Heart left ventricle (tissue), 16 donors: ENCODE measurements at places on chromosomes 4 and X. TPM values are rescaled to one million over a fixed set of nuclear protein-coding genes. Genes with fewer than 3 reads are reported as not detected.

The MAGEA3 gene
- not detected for polyA plus RNA-seq

GRCh38 chr4:62771983-62772557 lies 1571.9 kb downstream of the ADGRL3 start:
- no peak for DNase-seq

GRCh38 chr4:88814043-88814617 lies 116.5 kb upstream of the NAP1L5 start:
- no peak for DNase-seq

The PJA1 gene
- 4.3 TPM for polyA plus RNA-seq

DNA sequence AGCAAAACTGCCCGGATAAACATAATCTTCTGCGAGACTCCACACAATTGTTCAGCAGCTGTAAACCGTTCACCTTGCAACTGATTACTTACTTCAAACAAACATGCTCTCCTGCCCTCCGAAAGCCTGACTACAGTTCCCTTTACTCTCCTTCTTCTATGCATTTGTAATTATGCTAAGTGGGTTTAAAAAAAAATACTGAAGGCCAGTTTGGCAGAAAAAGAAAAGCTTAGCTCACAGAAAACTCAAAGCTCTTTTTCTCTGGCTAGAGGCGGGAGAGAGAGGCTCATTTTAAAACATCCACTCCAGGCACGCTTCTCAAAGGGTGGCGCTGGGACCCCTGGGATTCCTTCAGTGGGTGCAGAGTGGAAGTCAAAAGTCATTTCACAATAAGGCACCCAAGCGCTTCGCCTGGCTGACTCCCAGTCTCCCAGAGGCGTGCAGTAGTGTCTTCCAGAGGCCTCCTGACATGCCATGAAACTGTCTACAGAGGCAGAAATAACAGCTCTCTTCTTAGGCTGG lies 1.9 kb downstream of the DHRSX start:
- DNase-seq: no peak

DNA sequence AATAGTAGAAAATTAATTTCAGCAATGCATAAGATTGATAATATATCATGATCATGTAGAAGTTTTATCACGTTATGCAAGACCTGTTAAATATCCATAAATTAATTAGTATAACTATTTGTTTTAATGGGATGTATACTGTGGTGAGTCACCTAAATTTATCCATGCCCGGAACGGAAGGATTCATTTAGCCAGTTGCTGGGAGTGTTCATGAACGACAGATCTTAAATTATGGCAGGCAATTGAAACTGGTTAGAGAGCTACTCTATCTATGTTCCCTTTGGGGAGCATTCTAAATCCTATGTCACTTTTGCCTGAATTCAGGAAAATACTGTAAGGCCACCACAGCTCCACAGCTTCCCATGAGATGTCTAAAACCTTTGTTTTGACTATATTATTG lies 1950.5 kb upstream of the AGA start:
- no peak for DNase-seq

DNA sequence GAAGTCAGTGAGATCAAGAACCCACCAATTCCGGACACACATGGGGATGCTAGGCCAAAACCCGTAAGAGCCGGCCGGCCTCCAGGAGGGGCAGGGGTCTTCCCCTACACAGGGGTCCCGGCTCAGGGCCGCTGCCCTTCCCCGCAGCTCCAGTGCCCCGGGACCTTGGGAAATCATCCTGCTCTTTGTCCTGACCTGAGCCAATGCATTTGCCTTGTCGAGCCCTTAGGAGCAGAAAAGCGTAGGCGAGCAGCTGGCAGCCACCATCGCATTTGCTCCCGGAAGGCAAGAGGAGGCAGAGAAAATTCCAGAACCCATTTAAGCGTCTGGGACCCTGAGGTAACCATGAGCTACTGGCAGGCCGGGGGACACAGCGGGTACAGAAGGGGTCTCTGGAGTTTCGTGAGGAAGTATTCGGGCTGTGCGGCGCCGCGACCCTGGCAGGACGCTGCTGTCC lies 7.4 kb upstream of the TNIP2 start:
- DNase-seq: no peak

DNA sequence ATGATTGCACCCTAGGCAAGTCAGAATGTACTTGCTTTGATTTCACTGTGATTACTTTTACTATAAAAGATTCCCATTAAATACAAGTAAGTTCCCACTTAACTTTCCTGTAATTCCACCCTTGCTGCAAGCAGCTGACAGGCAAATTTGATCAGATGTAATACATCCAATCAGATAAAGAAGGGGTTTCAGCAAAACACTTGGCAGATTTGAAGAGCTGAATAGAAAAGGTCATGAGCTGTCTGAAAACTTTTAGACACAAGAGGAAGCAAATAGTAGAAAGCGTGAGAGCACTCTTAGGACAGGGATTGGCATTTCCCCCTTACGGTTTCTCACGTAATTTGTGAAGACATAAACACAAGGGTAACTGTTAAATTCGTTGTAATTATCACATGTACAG lies 22.8 kb downstream of the HSD17B13 start:
- DNase-seq: no peak

GRCh38 chr4:7279902-7280301 lies 87.6 kb downstream of the SORCS2 start:
- no peak for DNase-seq

The CRLF2 gene
- not detected for polyA plus RNA-seq

GRCh38 chrX:13268874-13269273 lies 51.0 kb downstream of the ATXN3L start:
- DNase-seq: no peak

- DNase-seq: no peak
Measured at GRCh38 chr4:84279678-84280077, 219.4 kb downstream of the NKX6-1 start.

DNA sequence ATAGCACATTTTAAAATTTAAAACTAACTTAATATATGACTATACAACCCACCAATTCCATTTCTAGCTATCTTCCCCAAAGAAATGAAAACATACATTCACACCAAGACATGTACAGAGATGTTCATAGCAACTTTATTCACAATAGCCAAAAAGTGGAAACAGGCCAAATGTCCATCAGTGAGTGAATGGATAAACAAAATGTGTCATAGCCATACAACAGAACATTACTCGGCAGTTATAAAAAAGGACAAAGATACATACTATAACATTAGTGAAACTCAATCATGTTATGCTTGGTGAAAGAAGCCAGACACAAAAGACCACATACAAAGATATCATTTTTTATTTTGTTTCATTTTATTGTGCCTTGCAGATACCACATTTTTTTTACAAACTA lies 396.8 kb downstream of the PACRGL start:
- no peak for DNase-seq

The NHS gene
- polyA plus RNA-seq: 0.22 TPM

GRCh38 chrX:45876206-45876605 lies 669.0 kb downstream of the ZNF674 start:
- no peak for DNase-seq

GRCh38 chrX:39012621-39013111 lies 211.4 kb downstream of the MID1IP1 start:
- DNase-seq: no peak
